ENCODE measurements at places on chromosomes 6 and 20.

GRCh38 chr6:6712449-6713403 is 124.2 kb downstream of the LY86 start:
- DNase-seq, result peak; percentile 20

- DNase-seq, result no peak
These were observed 4.3 kb downstream of the MMP24OS start for GRCh38 chr20:35273449-35274171.

DNA sequence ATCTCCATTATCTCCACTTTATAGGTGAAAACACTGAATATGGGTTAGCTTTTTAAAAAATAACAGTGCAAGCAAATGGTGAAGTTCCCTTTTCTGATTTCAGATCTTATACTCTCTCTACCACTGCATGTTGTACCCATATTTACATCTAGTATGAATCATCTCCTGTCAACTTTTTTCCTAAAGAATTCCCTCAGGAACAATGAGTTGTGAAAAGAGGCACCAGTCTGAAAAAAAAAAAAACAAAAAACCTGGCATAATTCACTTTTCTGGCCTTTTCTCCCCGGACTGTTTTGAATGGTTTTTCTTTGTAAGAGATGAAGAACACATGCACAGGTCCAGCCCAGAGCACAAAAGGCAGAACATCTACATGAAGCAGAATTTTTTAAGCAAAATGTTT is 596.0 kb downstream of the COL12A1 start:
- DNase-seq, result no peak

- DNase-seq, result no peak
These were observed 101.5 kb upstream of the SCP2D1 start for GRCh38 chr20:18712131-18712530.

DNA sequence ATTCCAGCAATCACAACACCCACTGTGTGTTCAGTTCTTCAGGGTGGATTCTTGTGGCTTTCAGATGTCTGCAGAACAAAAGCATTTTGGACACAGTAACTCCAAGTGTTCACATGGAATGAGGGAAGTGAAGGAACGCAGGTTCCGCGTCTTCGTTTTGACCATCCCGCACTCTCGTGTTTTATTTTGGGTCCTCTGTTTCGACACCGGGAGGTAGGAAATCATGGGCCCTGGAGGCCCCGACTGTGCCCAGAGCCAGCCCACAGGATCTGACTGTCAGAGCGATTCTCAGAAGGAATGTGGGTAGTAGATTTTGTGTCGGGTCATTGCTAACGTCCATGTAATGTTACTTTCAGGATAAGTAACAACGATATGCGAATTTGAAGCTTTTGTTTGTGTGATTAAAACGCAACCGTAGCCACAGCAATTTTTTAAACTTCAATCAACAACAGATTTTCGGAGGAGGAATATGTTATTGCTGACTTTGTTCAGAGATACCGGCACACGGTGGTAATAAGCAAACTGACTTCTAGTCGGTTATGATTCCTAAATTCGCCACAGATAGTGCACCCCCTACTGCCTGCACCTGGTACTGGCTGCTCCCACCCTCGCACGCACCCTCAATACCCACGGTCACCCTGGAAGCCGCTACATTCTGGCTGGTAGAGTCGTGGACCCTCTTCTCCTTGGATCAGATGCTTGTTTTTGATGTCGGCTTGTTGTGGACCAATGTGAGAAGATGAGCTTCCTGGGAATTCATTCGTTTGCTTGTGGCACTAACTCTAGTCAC is 10.5 kb downstream of the NPEPL1 start:
- DNase-seq, result no peak

DNA sequence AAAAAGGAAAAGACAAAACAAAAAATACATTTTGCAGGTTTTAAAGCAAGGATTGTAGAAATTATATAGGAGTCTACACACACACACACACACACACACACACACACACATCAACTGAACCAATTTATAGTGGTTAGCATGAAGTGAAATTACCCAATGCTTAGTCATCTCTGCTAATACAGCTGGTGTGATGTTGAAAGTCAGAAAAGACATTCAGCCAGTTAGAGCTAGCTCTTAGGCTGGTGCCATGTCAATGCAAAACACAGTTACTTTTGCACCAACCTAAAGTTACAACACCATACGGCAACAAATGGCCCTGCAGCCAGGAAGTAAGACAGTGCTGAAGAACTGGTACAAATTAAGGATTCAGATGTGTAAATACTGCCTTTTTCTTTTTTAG is 15.2 kb downstream of the FAM210B start:
- no peak for DNase-seq

- DNase-seq, result no peak
These were observed 55.0 kb downstream of the CDKAL1 start for GRCh38 chr6:20589266-20589665.

GRCh38 chr6:77036400-77036799 is 426.9 kb downstream of the HTR1B start:
- DNase-seq, result no peak

- no peak for DNase-seq
These were observed 188.1 kb downstream of the UBE3D start for GRCh38 chr6:82877213-82878195.
